Ovary (tissue), 10 donors: ENCODE measurements at places on chromosomes 11 and 22. TPM values are rescaled to one million over a fixed set of nuclear protein-coding genes. Genes with fewer than 3 reads are reported as not detected.

Gene GAL
- polyA plus RNA-seq, result 0.19 TPM

Gene MOGAT2
- polyA plus RNA-seq, result not detected

Gene E2F8
- polyA plus RNA-seq, result 0.08 TPM

Gene COA4
- 55.7 TPM for polyA plus RNA-seq

Gene SCGB1C1
- not detected for polyA plus RNA-seq

Gene MN1
- polyA plus RNA-seq, result 7.7 TPM

Gene TYR
- polyA plus RNA-seq, result not detected

Gene BTBD18
- polyA plus RNA-seq, result 0.02 TPM

Gene LARGE2
- polyA plus RNA-seq, result 2.5 TPM

Gene MMP27
- not detected for polyA plus RNA-seq

Gene PTPRJ
- 6.0 TPM for polyA plus RNA-seq

Gene HBD
- not detected for polyA plus RNA-seq

Gene SHANK2
- polyA plus RNA-seq, result 0.05 TPM

Gene POLD4
- 12.5 TPM for polyA plus RNA-seq

Gene CABP4
- 0.92 TPM for polyA plus RNA-seq

Gene OR6M1
- polyA plus RNA-seq, result not detected
